ENCODE measurements at places on chromosomes 2 and 18.
A peak's percentile ranks its signal among the peaks of the same experiment; 100 is the strongest.

GRCh38 chr2:176504440-176504839 is 235.2 kb downstream of the MTX2 start:
- DNase-seq, result no peak

- peak; percentile 14 for DNase-seq
Measured at GRCh38 chr2:150485114-150485870, 2.2 kb downstream of the RND3 start.

GRCh38 chr2:18284331-18284730 is 276.1 kb downstream of the RDH14 start:
- no peak for DNase-seq

DNA sequence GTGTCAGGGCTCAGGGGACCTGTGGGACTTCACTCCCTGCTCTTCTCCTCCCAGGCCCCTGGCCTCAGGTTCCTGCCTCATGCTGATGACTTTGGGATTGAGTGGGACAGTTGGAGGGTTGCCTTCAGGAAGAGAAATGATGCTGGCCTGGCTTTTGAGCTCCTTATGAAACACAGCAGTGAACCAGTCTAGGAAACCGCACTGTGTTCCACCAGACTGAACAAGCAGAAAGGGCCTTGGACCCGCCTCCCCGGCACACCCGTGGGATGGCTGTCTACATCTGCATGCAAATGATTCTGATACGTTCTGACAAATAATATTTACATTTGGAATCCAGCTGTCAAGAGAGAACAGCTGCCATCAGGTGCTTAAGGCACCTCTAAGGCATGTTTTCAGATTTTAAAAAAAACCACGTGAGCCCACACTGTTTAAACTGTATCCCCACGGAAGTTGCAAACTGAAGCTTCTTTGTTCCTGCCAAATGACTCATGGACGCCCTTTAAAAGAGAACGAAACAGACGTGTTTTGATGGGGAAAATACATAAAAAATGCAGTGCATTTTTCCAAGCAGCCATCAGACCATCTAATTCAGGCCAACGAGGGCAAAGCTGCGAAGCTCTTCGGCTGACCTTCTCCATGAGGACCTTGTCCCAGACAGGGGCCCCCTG is 27.6 kb upstream of the ASAP2 start:
- no peak for DNase-seq

DNA sequence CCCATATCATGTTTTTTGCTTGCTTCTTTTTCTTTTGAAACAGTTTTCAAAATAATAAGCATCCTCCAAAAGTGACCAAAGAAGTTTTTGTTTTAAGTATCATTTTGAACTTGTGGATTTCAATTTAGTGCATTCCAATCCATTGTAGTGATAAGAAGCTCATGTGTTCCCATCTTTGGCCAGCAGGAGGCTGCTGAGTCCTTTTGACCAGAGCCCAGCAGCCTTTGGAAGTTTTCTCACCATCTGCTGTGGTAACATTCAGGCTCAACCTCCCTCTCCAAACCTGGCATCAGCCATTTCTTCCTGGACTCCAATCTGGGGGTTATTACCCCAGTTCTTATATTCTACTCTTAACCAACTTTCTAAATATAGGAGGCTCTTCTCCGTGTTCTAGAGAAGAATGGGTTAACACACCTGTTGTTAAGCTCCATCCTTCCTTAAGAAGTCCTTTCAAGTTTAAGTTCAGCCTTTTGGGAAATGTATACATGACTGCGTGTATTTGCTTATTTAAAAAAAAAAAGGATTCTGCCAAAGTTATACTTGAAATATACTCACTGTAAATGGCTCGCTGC is 39.0 kb upstream of the MAL start:
- DNase-seq, result peak; percentile 57

DNA sequence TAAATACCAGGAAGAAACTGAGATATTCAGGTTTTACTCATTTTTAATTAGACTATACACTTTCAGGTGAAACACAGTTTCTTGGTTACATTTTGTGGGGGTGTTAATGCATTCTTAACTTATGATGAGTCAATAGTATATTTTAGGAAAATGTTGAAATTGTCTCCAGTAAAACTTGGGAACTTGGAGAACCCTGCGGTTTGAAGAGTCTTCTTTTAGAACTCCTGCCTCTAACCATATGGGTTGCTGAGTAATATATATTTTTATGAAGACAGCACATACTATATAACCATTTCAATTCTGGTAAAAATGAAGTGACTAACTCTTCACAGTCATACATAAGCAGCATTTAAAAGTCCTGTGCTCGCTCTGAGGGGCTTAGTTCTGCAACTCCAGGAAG is 308.2 kb upstream of the LRATD1 start:
- peak; percentile 9 for DNase-seq

DNA sequence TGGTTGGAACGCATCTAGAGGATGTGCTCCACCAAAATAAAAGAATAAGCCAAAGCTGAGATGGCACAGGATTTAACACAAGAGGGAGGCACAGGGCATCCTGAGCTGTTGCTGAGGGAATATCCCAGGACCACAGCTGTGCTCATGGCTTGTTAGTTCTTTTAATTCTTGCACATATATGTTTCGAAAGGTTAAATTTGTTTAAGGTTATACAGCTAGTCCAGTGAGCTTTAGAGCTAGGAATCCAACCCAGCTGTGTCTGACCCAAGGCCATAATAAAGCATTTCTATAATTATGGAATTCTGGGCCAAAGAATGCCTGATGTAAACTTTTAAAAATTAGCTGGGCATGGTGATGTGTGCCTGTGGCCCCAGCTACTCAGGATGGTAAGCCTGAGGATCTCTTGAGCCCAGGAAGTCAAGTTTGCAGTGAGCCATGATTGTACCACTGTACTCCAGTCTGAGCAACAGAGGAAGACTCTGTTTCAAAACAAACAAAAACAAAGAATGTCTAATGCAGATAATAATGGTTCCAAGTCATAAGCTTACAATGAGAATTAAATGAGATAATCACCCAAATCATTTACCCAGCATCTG is 66.4 kb upstream of the CCBE1 start:
- no peak for DNase-seq

DNA sequence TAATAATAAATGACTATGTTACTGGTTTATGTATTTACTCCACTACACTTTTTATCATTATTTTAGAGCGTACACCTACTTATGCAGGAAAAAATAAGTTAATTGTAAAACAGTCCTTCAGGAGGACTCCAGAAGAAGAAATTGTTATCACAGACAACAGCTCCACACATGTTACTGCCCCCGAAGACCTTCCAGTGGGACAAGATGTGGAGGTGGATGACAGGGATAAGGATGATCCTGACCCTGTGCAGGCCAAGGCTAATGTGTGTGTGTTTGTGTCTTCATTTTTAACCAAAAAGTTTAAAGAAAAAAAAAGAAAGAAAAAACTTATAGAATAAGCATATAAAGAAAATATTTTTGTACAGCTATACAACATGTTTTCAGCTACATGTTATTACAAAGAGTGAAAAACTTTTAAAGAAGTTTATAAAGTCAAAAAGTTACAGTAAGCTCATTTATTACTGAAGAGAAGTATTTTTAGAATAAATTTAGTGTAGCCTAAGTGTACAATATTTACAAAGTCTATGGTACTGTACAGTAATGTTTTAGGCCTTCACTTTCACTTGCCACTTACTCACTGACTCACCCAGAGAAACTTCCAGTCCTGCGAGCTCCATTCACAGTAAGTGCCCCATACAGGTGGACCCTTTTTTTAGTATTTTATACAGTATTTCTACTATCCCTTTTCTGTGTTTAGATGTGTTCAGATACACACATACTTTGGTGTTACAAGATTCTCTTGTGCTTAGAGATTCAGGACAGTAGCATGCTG is 7.5 kb downstream of the TGFBRAP1 start:
- DNase-seq, result no peak

GRCh38 chr2:9331704-9332103 is 91.6 kb downstream of the ITGB1BP1 start:
- no peak for DNase-seq

- DNase-seq, result no peak
Measured at GRCh38 chr2:204353823-204354222, 191.5 kb upstream of the PARD3B start.

- no peak for DNase-seq
Measured at GRCh38 chr2:68519236-68519635, 51.9 kb downstream of the APLF start.

- no peak for DNase-seq
Measured at GRCh38 chr2:135762022-135762421, 20.4 kb downstream of the UBXN4 start.

DNA sequence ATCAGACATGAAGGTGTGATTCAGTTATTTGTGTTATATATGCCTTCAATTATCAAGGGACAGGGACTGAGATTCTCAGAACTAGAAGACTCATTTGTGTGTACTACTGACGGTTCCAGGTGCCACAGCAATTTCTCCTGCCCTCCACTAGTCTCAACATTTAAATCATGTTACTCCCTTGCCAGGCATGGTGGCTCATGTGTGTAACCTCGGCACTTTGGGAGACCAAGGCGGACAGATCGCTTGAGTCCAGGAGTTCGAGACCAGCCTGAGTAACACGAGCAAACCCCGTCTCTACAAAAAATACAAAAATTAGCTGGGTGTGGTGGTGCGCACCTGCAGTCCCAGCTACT is 1.1 kb downstream of the CNDP2 start:
- DNase-seq, result no peak

DNA sequence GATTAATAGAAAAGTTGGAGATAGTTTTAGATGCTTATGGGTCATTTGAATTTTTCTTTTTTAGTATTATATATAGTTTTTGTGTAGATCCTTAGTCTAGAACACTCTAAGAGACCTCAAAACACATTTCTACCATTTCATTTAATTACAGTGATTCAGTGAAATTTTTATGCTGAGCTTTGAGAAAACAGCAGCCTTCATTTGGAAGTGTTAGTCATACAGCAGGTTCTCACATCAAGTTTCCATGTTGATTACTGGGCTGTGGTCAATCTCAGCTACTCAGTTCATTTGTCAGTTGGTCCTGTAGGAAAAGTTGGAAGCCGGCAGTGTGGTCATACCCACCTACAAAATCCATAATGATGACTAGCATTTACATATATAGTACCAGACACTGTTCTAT is 37.9 kb downstream of the MAP3K19 start:
- no peak for DNase-seq

DNA sequence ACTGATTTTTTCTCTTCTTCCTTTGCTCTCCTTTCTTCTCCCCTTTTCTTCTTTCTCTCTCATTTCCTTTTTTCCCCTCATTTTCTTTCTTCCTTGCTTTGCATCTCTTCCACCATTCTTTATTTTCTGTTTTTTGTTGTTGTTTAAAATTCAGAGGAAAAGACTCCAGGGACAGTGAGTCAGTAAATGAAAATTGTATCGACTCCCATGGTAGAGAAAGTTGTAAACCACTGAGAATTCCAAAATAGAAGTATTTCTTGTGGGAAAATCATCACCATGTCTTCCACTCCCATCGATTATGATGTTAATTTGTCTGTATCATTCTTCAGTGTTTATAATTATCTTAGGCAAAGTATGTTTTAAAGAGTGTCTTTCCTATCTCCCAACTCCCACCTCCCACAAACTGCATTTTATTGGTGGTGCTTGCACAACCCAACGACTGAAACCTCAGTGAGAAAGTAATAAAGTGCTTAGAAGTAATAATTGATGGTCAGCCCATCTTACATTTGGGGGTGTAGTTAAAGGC is 134.3 kb downstream of the IRS1 start:
- no peak for DNase-seq

DNA sequence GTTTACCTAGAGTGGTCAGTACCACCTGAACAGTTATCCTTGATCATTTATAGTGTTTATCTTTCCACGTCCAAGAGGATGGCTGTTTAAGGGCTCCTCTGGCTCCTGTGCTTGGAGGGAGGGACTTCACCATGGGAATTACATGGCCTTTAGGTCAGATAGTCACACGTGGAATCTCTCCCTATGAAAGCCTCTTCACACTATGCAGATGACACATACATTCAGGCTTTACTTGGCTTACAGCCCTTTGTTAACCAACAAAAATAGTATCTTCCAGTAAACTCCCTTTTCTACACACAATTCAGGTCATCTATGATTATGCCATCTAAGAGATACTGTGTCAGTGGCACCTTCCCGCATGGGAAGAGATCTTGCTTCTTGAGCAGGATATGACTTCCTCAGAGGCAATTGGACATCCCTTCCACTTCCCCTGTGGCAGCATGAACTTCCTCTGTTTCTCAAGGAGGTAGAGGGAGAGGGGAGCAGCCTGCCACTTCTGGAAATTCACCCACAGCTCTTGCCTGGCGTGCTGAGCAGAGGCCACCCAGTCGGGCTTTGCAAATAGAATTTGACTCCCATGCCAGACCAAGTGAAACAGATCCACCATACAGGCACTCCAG is 53.5 kb downstream of the COLEC12 start:
- DNase-seq, result no peak

DNA sequence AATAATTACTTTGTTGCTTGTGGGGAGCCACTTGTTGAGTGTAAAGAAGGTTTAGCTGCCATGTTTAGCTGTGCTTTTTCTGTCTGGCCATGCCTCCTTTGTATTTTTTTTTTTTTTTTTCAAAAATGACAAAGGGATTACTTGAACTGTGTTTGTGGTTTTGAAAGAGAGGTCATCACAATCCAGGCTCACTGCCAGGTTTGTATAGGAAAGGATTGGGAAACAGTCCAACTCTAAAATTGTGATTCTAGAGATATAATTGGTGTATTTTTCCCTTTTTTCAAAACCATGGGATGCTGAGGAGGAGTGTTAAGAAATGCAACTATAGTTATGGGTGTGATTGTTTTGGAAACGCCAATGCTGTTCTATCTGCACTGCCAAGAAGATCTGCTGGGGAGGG is 4.3 kb downstream of the ITPRIPL1 start:
- DNase-seq, result no peak

GRCh38 chr2:3102922-3103569 is 274.6 kb downstream of the EIPR1 start:
- DNase-seq, result no peak

DNA sequence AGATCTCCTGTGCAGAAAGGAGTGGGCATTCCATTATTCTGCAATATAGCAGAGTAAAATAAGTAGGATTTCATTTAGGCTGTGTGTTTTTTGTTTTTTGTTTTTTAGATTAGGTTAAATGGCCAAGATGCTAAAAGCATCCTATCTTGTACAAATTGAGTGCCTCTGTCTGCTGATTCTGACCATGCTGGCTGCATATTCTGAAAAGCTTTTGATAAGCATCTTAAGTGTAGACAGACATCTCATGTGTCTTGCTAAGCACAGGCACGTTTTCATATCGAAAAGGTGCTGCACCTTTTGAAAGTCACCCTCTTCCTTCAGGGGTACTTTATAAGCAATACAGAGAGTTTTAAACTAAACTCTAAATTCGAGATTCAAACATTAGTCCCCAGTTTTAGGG is 74.0 kb upstream of the BCL11A start:
- no peak for DNase-seq
